ENCODE measurements at places on chromosomes 4 and X.

GRCh38 chr4:150781191-150781590 lies 199.2 kb downstream of the MAB21L2 start:
- DNase-seq: no peak

GRCh38 chr4:108033348-108033747 lies 43.7 kb downstream of the HADH start:
- DNase-seq: no peak

- DNase-seq: no peak
Measured at GRCh38 chr4:41747230-41748055, 1.1 kb downstream of the PHOX2B start.

DNA sequence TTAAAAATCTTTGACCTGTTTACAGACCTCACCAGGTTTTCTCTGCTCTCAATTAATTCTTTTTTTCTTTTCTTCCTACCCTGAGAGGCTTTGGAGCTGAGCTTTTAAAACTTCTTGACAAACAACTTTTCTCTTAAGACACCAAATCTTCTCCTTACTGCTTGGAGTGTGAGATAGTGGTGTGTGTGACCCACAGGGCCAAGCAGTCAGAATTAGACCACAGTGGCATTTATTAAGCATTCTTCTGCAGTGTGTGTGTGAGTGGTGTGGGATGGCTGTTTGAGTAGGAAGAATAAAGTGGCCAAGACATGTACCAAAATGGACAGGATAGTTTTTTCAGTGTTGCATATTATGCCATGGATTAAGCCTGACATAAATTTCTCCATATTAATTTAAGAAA lies 665.1 kb downstream of the RAPGEF2 start:
- DNase-seq: peak; percentile 10

- DNase-seq: no peak
Measured at GRCh38 chr4:144862210-144862609, 216.3 kb downstream of the HHIP start.

- no peak for DNase-seq
Measured at GRCh38 chrX:127190381-127190780, 370.9 kb downstream of the PRR32 start.

DNA sequence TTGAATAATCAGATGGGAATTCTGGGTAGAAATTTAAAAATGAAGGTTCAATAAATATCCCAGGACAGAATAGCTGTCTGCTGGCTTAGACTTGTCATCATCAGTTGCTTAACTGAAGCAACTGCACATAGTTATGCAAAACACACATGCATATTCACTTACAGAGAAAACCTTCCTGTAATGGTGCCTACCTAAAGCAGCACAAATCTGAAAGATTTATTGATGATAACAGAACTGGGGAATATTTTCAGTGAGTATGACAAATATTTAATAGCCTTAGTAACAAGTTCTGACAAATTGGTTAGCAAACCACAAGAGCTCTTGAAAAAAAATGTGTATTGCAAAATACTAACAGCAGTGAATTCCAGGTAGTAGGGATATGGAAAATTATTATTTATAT lies 606.8 kb upstream of the BOD1L1 start:
- DNase-seq: no peak

Data from fibroblast of pulmonary artery (primary cell).